Transverse colon (tissue), 4 donors: ENCODE measurements at places on chromosomes 11 and 22.

DNA sequence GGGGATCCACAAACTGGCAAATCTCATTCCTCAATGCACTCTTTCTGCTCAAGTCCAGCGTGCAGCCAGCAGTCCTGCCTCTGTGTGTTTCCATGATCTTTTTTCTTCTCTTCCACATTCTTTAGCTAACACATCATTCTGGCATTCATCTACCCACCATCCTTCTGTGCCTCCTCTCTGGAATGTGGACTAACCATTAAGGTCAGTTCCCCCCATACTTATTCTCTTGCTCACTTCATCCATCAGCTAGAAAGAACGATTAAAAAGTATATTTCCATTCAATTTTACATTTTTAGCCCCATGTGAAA lies 7.8 kb downstream of the KIRREL3 start:
- no peak for DNase-seq

DNA sequence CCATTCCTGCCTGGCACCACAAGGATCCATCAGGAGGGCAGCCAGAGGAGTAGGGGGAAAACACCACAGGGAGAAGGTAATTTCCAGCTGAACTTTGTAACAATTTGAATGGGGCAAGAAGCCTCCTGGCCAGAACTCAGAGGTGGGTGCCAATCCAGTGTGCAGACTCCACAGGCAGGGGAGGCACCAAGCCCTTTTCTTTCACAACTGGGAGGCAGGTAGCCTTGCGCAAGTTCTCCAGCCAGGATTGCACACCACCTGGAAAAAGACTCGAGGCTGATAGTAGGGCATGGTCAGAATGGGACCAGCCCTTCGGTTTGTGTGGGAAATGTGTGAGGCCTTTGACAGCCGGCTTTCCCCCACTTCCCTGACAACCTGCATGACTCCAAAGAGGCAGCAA lies 161.9 kb upstream of the ARHGAP42 start:
- DNase-seq = no peak

DNA sequence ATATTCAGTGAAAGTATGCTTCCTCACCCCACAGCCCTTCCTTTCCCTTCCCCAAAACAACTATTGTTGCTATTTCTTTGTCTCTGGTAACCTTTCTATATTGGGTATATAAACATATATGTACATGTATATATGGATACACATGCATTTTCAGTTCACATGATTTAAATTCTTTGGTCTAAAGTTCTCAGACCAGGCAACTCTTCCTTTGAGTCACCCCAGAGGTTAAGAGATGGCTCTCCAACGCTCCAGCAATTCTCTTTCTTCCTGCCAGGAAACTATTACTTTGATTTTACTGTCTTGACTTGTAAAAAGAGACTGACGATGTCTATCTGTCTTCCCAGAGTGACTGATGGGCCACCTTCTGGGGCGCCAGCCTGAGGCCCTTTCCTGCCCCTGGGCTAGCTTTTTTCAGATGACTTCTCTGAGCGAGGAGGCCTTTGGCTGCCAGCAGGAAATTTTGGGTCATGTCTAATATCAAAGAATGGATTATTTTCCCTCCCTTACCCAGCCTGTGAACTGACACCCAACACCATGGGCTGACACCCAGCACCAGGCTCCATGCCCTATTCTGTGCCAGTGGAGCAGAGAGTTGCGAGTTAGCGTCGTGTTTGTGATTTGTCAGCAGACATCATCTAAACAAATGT lies 14.4 kb upstream of the ST3GAL4 start:
- DNase-seq = no peak

DNA sequence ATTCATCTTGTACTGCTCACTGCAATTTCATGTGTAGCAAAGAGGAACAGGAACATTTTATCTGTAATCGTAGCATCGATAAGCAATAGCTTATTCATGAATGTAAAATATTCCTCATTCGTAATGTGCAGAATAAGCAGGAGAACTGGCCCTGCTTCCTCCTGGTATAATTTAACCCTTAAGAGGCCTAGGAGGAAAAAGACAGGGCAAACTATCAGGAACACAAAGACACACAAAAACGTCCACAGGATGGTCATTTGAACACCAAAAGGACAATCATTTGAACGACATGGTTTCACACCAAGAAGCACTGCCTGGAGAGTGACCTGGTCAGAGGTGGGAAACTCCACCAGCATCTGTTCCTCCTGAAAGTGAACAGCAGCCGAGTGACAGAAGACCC lies 63.9 kb downstream of the AHNAK start:
- no peak for DNase-seq

- DNase-seq = no peak
Observed at GRCh38 chr11:13362596-13363109, 85.1 kb downstream of the BMAL1 start.

DNA sequence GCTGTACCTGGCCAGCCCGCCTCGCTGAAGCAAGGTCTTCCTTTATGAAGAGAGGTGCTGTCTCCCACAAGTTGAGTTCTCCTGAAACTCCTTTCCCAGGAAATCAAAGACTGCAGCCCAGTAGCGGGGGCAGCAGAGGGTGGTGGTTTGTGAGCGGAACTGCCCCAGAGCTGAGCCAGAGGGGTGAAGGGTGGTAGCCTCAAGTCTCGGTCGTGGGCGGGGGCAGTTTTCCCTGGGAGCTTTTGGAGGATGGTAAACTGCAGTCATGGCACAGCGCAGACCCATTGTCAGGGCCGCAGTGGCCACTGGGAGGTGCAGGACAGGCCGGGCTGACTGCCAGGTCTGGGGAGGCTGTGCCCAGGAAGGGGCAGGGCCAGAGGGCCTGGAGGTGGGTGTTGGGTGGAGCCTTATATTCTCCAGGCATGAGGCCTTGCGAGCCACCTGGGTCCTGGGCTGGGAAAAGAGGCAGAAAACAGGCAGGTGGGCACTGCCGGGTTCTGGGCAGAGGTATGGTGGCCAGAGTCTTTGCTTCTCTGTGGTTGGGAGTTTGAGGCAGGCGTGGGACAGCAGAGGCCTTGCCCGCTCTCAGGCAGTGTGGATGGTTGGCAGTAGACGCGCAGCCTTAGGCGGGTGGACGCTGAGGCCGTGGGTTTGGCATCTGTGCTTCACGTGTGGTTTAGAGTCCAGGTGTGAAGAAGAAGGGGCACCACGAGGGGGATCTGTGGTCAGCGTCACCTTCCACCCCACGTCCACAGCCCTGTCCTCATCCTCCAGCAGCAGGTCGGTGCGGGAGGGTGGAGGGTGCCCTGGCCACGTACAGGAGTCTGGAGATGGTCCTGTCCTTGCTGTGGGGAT lies 1176.4 kb downstream of the BRD1 start:
- DNase-seq = no peak

- no peak for DNase-seq
Observed at GRCh38 chr11:3228445-3228829, 3.8 kb downstream of the MRGPRE start.

- no peak for DNase-seq
Observed at GRCh38 chr22:25282671-25283561, 63.5 kb downstream of the CRYBB2 start.

DNA sequence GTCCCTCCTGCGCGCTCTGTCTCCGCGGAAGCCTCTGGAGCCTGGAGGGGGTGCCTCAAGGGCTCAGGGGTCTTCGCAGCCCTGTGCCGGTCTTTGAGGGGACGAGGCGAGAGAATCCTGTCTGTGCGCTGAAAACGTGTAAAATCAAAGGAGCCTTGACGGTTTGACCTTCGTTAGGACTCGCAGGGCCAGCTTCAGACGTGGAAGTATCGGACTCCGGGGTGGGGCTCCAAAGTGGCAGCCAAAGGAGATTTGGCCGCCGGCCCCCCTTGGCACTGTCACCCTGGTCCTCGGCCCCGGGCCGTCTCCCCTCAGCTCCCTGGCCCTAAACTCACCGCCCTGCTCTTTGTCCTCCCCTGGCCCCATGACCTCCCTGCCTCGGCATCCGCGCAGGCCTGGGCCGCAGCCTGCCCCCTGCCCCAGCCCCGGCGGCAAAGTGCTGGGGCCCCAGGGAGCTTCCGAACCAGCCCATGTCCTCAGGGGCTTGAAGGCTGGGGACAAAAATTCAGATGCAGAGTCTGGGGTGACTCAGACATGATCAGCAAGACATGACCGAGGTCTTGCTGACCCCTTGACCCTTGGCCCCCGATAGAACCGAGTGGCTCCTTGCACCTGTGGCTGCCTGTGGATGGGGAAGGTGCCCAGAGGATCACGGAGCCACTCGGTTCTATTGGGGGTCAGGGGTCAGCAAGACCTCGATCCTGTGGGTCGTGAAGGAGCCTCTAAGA lies 6.9 kb upstream of the PHRF1 start:
- no peak for DNase-seq

DNA sequence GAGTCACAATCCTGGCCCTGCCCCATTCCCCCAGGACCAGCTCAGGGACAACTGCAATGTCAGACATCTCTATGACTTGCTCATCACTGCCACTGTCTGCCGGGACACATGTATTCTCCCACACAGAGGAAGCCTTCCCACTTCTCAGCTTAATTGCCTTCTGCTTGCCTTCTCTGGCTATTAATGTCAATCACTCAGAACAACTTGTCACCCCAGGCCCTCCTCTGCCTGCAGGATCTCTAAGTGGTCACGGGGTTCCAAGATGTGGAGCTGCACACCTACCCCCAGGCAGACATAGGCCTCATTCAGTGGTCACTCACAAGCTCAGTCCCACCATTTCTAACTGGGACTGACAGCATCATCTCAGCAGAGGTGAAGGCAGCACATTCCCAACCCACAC lies 15.1 kb downstream of the PLEKHA7 start:
- no peak for DNase-seq

- DNase-seq = peak; percentile 58
Observed at GRCh38 chr22:37326726-37327125, 44.4 kb downstream of the CYTH4 start.

DNA sequence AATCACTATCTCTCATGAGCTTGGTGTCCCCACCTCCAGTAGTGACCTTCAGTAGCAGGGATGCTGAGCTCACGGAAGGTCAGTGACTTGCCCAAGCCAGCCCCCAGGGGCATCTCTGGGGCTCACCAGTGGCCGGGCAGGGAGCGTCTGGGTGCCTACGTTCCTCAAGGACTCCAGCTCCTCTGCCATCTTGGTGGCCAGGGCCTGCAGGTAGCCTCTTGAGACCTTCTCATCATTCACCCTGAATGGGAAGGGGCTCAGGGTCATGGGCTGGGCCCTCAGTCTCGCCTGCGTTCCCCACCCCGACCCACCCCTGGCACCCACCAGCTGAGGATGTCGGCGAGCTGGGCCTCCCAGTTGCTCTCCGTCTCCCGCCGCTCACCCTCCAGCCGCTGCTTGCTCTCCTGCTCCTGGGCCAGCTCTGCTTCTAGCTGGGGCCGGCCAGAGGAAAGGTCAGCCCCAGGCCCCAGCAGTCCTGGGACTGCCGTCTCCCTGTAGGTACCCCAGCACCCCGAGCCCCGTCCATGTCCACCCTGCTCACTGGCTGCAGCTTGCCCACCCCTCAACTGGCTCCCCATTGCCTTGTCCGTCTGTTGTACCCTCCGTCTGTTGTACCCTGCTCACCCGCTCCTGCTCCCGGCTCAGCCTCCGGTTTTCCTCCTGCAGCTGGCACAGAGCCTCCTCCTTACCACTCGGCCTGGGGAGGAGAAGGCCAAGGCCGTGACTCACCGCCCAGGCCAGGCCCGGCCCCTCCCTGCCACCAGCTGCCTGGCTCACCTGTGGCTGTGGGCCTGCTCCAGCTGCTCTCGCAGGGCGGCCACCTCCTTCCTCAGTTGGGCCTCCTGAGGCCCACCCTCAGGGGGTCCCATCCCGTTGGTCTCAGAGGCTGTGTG lies 9.5 kb downstream of the CDC42BPG start:
- DNase-seq = no peak

DNA sequence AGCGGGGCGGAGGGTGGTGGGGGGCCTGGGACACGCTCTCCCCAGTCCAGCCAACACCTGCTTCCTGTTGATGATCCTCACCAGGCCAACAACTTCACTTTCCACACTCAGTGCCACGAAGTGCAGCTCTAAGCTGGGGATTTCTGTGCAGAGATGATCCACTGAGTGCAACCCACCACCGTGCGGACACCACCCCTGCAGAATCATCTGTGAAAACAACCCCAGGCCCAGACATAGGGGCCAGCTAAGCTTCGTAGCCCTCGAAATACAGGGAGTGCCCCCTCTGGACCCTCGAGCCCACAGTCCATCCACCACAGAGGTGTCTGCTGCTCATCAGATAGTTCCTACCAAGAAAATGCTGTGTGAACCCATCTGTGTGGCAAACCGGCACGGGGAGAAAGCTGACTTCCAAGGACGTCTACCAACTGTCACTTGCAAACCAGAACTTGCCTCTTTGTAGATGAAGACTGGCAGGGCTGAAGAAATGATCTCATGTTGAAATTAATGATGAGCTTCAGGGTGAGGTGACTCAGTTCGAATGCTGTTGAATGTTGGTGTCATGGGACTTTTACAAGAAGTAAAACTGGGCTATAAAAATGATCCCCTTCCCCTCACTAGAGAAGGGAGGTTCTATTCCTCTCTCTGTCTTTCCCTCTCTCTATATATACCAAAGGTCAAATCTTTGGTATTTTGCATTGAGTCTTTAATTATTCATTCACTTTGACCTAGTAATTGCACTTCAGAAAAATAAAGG lies 73.4 kb downstream of the MYEOV start:
- no peak for DNase-seq
